ENCODE measurements at places on chromosomes 6 and 20.

- no peak for DNase-seq
These were observed 308.1 kb downstream of the FOXC1 start for GRCh38 chr6:1917626-1918371.

DNA sequence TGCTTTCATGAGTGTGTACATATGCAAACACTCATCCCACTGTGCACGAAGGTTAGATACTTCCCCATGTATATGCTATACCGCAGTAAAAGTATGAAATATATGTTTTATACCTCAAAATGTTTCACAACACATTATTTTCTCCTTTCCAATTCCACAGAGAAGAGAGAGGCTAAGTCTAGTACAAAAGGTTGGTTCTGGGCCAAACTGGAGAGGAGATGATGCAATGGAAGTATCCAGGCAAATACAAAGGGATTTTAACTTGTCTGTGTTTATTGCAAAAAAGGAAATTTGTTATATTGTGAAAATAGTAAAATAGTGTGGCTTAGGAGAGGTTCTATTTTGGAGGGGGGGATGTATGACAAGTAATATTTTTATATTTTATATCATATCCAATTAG lies 112.6 kb downstream of the PLCB1 start:
- no peak for DNase-seq

DNA sequence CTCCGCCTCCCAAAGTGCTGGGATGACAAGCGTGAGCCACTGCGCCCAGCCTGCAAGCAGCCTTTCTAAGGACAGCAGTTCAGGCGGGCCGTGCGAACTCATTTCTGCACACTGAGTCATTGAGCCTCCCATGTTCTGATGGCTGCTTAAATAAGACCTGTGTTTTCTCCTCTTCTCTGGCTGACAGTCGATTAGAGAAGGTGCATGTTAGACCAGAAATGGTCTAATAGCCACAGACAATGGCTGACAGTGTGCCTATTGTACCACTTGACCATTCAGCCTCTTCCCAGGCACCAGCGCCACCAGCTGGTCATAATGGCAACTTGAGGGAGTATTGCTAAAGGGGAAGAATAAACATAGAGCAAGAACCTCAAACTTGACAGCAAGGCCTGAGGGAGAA lies 6.2 kb downstream of the CST11 start:
- DNase-seq: no peak

- no peak for DNase-seq
These were observed 13.2 kb downstream of the SPATS1 start for GRCh38 chr6:44355640-44356039.

DNA sequence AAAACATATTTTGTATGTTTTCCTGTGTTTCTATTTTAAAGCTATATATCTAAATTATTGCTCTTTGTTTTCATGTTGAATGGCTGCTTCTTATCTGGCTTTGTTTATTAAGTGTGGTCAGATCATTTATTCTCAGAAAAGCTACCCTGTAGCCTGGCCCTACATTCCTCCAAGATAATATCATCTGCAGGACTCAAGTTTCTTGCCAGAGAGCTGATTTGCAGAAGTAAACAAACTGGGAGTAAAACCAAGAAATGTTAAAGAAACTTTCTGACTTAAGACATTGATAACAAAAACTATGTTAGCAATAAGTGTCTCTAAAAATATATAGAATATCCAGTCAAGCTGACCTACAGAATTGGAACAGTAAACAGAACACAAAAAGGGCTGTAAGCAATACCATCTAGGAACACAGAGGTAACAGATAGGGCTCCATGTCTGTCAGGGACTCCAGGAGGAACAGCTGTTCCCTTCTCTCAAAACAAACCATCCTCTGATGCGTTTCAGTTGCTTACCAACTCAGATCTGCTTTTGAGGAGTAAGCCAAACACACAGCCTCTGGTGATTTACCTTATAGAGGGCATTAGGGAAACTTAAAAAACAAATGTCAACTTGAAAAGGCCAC lies 17.5 kb upstream of the CEP85L start:
- DNase-seq: no peak

DNA sequence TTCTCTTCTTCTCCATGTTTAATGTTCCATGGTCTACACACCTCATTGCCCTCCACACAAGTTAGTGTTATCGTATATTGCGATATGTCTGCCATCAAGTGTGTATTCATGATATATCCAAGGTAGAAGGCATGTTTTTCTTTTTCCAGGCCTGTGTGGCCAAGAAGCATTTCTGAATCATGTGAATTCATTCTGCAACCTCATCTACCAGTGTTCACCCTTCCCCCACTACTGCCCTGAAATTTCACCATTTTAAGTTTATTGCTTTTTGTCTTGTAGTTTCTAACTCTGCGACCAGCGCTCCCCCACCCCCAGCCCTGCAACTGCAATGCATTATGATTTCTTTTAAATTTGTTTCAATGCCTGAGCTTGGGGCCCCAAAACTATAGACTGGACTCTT lies 618.0 kb upstream of the FLRT3 start:
- DNase-seq: no peak

DNA sequence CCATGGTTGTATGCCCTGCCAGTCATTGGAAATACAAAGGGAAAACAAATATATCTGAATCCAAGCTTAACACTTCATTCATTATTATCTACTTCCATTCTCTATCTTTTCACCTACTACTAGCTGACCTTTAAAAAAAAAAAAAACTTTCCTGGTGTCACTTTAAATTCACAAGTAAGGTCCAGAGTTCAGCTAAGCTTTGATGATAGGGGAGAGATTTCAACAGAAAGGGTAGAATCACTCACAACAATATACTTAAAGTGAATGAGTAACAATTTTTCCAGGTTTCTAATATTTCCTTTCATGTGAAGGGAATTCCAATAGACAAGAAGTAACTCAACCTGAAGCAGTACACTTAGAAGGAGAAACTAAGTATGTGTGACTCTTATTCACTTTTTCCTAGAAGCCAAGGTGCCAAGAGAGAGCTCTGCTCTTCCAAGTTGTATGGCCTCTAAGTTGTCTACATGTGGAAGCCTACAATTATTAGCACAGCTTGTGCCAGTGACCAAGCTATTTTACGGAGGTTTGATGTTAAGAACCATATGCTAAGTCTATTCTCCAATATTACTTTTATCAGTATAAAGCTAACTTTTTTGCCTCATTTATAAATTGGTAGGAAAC lies 371.7 kb downstream of the TENT5A start:
- DNase-seq: no peak

DNA sequence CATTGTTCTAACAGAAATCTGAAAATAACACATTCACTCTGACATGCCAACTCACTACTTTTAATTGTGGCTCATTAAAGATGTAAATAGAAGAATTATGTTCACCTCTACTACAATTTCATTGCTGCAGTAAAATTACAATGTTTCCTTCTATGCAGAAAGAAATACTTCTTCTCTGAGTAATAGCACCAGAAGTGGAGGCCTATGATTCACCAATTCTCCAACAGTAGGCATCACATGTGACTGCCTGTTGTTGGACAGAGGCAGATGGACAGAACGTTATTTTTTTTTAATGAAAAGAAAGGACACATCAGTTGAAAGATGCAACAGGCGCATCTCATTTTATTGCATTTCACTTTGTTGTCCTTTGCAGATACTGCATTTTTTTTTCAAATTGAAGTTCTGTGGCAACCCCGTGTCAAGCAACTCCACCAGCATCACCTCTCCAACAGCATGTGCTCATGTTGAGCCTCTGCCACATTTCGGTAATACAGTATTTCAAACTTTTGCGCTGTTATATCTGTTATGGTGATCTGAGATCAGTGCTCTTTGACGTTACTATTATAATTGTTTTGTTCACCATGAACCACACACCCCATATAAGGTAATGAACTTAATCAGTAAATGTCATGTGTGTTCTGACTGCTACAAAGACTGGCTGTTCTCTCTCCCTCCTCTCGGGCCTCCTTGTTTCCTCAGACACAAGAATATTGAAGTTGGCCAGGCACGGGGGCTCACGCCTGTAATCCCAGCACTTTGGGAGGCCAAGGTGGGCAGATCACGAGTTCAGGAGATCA lies 121.4 kb downstream of the ATXN1 start:
- DNase-seq: no peak

- no peak for DNase-seq
These were observed 358.4 kb downstream of the BTBD3 start for GRCh38 chr20:12276011-12276673.

DNA sequence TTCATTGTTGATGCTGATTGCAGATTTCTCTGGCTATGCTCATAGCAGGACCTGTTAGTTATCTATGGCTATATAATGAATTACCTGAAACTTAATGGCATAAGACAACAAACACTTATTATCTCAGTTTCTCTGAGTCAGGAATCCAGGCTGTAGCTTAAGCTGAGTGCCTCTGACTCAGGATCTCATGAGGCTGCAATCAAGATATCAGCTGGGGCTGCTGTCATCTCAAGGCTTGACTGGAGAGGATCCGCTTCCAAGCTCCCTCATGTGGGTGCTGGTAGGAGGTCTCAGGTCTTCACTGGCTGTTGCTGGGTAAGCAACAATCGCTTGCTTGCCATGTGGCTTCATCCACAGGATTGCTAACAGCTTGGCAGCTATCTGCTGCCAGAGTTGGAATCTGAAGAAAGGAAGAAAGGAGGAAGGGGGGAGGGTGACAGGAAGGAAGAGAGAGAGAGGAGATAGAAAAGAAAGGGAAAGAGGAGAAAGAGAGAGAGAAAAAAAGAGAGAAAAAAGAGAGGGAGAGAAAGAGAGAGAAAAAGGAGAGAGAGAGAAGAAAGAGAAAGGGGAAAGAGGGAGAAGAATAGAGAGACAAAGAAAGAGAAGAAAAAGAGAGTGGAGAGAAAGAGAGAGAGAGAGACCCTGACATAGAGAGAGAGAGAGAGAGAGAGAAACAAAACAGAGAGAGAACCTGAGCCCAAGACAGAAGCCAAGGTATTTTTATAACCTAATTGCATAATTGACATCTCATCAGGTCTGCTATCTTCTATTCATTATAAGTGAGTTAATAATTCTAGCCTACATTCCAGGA lies 579.0 kb upstream of the BTBD3 start:
- DNase-seq: no peak

- no peak for DNase-seq
These were observed 11.5 kb downstream of the VGLL2 start for GRCh38 chr6:117276778-117277316.

GRCh38 chr6:44258325-44258863 lies 1.1 kb upstream of the SLC35B2 start:
- DNase-seq: no peak

DNA sequence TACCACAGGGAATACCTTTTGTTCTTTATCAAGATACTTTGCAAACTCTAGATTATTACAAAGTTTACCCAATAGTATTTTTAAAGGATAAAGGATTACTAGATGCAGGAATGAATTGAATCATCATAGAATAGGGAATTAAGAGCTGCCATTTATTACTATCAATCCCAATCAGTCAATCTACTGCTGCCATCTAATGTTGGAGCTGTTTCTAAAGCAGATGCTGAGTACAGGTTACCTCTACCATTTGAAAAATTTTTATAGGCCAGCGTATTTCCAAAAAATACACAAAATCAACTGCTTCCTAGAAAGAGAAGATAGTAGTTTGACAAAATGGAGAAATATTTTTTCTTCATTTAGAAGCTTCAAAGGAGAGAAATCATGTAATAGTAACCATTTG lies 520.4 kb downstream of the ADGRB3 start:
- DNase-seq: no peak

DNA sequence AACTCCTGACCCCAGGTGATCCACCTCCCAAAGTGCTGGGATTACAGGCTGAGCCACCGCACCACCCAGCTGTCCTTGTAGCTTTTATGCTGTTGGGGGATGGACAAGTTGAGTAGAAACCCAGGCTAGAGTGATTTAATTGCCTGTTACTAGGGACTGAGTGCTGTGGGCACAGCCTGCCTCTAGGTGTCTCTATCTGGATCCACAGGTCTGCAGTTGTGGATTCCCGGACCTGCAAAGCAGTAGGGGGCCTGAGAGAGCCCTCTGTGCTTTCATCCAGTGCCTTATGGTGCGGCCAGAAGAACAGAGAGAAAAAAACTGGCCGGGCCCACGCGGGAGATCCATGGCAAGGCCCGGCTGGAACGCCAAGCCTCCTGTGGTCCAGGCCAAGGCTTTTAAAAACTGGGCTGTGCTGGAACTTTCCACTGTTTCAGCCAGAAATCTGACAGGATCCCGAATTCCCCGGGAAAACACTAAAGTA lies 5.2 kb downstream of the SIRPA start:
- no peak for DNase-seq

GRCh38 chr20:35517125-35517524 lies 12.3 kb downstream of the C20orf173 start:
- DNase-seq: no peak

DNA sequence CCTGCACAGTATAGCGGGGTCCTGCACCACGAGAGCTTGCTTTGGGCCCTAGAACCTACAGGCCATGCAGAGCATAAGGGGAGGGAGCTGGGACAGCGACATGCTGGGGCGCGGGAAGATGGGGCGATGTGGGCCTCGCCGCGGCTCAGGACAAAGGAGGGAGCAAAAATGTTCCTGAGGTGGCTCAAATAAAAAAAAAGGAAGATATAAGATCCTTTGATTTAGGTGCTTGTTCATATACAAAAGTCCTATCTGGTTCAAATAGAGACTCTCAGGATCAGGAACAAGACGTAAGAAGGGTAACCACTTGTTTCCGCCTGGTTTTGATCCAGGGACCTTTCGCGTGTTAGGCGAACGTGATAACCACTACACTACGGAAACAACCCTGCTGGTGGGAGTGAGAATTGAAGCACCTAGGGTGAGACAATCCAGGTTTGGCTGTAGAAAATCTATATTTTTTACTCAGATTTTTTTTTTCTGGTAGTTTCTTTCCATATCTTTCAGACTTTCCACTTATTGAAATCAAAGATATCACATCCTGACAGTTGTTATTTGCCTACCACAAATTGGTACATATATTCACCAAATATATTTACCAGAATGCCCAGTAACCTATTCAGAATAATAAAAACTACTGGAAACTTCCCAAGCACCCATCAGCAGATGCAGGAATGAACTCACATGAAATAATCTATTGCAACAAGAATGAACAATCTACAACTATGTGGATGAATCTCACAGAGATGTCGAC lies 177.9 kb upstream of the ZNF184 start:
- DNase-seq: no peak

DNA sequence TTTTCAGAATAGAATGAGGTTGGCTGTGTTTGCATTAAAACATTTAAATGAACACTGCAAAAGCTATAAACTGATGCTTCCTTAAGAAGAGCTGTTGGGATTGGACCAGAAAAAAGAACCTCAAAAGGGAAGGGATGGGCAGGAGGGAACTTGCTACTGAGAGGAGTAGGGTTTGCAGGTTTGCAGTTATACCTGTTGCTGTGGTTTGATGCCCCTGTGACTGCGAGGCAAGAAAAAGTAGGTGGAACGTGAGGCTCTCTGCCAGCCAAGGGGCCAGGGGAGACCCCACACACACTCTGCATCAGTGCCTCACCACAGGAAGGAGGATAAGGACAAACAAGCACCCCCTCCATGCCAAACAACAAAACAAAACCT lies 197.2 kb downstream of the BCAS1 start:
- no peak for DNase-seq

- peak; percentile 34 for DNase-seq
These were observed 6.9 kb upstream of the OSER1 start for GRCh38 chr20:44217342-44218092.

GRCh38 chr6:36324191-36324590 lies 12.5 kb downstream of the BNIP5 start:
- no peak for DNase-seq

- no peak for DNase-seq
These were observed 113.1 kb downstream of the TRIM27 start for GRCh38 chr6:28810659-28811053.

- DNase-seq: no peak
These were observed 52.4 kb upstream of the TINAG start for GRCh38 chr6:54255886-54256285.

Measured in activated B cell treated with CpG ODN at 0.5 μM for 24 hours (primary cell).